ENCODE measurements at places on chromosomes 5 and 9.
A peak's percentile ranks its signal among the peaks of the same experiment; 100 is the strongest.

DNA sequence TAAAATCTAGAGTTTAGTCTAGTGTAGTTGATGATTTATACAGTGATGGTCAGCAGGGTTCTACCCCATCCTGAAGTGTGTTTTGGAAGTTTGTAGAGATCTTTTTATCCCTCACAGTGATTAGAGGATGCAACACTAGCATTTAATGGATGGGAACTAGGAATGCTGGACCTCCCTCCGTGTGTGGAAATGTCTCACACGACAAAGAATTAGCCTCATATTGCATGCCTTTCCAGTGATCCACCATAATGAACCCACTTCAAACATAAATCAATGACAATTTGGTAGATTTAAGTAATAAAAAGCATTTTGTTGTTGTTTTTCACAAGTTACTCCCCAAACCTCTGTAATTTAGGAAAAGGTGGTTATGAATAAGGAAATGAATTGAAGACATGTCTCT is 82.5 kb upstream of the LMNB1 start:
- DNase-seq: no peak

DNA sequence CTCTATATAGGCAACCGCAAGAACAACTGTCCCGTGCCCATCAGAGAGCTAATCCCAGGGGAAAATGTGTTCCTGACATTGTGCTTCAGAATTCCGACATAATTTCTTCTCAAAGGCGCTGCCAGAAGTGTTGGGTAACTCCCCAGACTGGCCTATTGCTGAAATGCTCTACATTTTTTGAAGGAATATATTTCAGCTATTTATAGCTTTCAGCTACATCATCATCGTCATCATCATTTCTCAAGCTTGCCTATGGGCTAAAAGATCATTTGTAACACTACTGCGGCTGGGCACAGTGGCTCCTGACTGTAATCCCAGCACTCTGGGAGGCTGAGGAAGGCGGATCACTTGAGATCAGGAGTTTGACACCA is 49.7 kb downstream of the MYO10 start:
- DNase-seq: no peak

- no peak for DNase-seq
These were observed 1.5 kb upstream of the PDE6A start for GRCh38 chr5:149946118-149946517.

DNA sequence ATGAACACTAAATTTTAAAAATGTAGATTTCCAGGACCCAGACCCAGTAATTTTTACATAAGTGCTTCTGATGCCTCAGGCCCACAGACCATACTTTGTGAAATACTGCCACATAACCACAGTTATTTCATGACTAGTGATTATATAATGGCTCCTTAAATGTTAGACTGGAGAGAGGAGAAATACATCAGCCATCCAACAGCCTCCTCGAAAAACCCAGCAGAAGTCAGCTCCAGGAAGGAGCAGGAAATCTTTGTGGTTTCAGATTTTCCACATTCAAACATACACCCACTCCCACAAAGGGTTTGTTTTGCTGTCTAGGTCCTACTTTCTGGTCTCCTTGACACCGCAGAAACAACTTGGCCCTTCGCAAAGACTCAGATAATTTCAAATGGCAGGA is 455.2 kb downstream of the DTWD2 start:
- no peak for DNase-seq

DNA sequence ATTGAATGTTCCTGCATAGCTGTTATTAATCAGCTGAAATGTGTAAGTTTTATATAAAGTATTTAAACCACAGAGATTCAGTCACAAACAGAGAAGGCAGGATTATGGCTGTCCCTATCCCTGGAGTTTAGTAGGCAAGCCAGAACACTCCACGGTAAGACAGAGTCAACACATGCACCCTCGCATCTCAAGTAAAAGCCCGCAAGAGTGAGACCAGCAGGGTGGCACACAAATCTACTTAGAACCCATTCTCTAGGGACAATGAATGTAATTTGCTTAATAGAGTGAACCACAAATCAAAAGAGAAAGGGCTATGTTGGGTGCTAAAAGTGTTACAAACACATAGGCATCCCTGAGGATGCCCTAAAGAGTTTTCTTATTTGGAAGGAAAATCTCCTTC is 35.1 kb downstream of the LPAR1 start:
- DNase-seq: no peak

DNA sequence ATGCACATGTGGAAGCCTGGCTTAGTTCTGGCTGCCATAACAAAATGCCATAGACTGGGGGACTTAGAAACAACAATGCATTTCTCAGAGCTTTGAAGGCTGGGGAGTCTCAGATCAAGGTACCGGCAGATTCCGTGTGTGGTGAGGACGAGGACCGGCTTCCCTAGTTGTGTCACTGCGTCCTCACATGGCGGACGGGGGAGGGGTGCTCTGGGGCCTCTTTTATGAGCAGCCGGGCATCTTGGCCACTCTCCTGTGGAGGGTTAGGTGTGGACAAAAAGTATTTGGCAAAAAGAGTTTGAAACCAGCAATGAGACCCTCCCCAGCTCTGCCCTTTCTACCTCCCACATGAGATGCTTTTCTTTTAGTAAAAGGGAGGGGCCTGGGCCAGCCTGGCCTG is 118.5 kb upstream of the LPCAT1 start:
- no peak for DNase-seq

DNA sequence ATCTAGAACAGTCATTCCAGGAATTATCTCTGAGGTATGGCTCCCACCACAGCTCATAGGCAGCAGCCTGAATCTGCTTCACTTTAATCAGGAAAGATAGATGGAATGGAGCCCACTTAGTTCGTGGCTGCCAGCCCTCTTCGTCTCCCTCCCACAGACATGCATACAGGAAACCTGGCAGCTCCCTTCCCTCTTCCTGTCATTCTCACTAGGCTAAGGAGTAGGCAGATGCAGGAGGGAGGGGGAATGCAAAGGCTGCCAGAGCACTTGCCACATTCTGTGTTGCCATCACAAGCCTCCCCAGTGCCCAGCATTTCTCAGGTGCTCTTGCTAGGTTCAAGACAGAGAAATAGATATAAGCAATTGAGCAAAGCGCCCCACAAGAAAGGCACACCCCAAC is 378.9 kb downstream of the ELAVL2 start:
- no peak for DNase-seq

GRCh38 chr9:127793093-127793708 is 7.4 kb downstream of the CDK9 start:
- no peak for DNase-seq

GRCh38 chr9:6829027-6829426 is 71.3 kb downstream of the KDM4C start:
- DNase-seq: no peak

- no peak for DNase-seq
These were observed 22.5 kb downstream of the RANBP3L start for GRCh38 chr5:36279054-36279698.

GRCh38 chr5:64744914-64745313 is 23.6 kb downstream of the SREK1IP1 start:
- no peak for DNase-seq

DNA sequence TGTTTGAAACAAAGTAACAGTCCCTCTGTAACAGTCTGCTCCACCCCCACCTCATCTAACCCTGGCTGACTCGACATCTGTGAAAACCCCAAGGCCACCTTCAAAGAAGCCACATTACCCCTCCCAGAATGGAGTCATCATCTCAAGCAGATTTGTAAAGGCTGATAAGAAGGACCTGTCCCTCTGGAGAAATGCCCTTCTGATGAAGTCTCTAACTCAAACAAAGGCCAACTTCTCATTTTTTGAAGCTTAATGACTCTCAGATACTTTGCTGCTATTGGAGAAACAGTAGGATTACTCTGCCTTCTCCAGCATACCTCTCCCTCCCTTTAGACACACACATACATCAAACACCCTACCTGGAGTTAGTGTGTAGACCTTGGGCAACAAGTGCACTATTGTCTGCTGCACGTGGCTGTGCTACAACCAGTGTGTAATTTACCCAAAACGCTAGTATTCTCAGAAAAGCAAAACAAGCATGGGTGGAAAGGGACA is 5.3 kb upstream of the SUSD1 start:
- peak; percentile 47 for DNase-seq

- no peak for DNase-seq
These were observed 1296.8 kb upstream of the NUDT12 start for GRCh38 chr5:104859437-104859836.

DNA sequence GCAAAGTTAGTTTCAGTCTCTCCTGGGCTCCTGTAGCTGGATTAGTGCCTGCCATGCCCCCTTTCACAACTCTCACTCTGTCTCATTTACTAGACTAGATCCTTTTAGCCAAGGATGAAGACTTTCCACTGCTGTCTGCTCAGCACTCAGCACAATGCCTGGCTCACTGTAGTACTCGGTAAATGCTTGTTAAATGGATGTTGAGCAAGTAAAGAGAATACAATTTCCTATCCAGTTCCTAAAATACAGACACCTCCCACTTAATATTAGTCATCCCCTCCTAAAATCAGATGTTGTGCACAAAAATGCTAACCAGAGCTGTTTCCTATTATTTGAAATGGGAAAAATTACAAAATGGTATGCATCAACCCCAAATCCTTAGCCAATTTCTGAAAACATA is 195.8 kb downstream of the SREK1 start:
- no peak for DNase-seq

- DNase-seq: peak; percentile 56
These were observed 47.5 kb downstream of the DAB2IP start for GRCh38 chr9:121698627-121699570.

DNA sequence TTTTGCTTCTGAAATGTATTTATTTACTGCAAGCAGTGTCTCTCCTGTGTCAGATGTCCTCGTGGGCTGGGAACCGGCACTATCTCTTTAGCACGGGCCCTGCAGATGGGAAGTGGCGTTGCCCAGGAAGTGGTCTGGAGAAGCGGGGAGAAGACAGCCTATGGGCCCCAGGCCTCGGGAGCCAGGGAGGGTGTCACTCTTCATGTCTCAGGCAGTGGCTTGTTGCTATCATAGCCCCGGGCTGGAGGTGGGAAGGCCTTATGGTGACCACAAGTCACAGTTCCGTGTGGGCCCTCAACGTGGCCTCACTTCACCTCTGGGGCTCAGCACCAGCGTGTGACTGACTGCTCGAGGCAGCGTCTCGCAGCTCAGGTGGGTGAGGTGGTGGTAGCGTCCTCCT is 41.4 kb downstream of the SYK start:
- DNase-seq: no peak

DNA sequence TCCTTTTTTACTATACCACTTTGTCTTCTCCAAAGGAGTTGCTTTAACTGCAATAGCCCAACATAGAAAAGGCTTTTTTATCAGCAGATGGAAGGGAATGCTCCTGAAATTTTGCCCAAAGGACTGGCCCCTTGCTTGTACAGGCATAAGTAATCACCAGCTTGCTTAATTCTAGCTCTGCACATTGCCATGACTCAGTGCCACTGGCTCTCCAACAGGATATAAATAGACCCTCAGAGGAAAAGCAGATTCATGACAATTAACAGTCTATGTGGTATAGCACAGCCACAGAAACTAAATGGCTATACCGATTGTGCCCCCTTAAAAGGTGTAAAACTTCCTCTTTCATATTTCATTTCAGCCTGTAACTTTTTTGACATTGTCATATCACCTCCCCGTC is 227.0 kb downstream of the ZNF608 start:
- DNase-seq: no peak

DNA sequence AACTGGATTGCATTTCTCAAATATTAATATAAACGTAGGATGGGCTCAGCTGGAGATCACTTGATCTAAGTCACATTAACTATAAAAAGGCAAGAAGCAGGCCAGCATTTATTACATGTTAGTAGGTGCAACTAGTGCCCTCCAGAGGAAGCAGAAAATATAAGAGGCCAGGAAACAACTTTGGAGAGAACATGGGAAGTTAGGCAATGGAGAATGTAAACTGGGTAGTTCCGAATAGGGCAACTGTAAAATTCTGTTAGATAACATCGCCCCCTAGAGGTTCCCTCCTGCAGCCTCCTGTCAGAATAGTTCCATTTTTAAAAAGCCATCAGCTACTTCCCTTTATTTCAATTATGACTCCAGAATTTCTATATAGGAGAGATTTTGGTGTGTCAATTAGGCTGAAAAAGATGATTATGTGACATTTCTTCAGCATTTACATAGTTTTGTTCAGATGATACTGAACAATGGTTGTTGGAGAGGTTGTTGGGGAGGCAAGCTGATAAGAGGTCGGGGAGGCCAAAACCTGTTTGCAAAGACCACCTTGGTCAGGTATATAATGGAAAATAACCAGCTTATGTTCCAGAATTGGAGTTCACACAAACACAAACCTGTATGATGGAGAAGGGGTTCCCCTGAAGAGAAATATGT is 22.4 kb downstream of the CCL28 start:
- no peak for DNase-seq

GRCh38 chr5:167783145-167783817 is 508.2 kb upstream of the WWC1 start:
- DNase-seq: no peak

DNA sequence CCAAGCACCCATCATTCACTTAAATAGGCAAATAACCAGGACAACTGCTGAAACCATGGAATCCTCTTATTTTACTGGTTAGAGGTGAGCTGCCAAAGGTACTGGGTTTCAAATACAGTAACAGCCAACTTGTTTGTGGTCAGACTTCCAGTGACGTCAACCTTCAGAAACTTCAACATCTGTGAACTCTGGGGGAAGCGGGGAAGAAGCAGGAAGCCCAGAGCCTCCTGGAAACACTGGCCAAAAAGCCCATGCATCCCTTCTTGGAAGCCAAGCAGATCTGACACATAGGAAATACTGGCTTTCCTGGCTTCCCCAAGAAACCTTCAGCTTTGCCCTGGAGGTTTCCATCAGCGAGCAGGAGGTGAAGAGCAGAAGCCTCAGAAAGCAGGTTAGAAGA is 4.9 kb upstream of the FRRS1L start:
- DNase-seq: no peak

DNA sequence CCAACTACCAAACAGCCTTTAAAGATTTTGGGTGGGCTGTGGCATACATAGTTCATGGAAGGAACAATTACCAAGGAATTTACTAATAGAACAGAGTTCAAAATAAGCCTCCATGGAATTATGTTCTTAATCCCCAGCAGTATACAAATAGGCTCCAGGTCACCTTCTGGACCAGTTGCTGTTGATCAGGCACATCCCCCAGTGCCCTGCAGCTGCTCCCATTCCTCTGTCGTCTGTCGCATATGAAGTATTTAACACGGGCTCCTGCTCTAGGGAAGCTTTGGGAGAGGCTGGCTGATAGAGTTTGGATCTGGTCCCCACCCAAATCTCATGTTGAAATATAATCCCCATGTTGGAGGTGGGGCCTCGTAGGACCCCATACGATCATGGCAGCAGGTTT is 17.8 kb downstream of the SHC3 start:
- DNase-seq: no peak

DNA sequence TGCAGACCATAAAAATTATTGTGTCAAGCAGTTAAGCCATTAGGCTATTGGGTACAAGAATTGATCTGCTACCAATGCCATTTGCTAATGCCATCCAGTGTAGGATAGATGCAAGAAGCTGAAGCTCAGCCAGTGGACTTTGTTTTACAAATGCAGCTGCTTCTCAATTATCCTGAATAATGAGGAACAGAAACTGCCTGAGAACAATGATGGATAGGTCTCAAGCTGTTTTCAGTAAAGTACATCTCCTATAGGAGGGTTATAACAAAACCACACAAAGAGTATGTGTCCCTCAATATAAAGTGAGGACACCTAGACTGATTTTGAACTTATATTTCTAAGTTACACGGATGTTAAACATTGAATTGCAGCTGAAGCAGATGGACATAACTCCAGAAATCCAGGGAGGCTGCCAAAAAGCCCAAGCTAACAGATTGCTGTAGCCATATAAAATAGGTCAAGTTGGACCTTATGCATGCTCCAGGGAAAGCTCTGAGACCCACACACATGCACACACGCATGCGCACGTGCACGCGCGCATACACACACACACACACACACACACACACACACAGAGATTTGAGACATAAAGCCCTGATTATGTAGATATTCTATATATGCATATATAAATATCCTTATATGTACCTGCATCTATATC is 482.7 kb upstream of the CD180 start:
- no peak for DNase-seq

Data from central memory CD8-positive, alpha-beta T cell (primary cell).